ENCODE measurements at places on chromosomes 12 and 14. TPM values are rescaled to one million over a fixed set of nuclear protein-coding genes. Genes with fewer than 3 reads are reported as not detected.

The LUM gene
- polyA plus RNA-seq, result 23.7 TPM

GRCh38 chr12:56998981-56999380 lies 7.4 kb downstream of the ZBTB39 start:
- no peak for DNase-seq

The CLEC4D gene
- 0.55 TPM for polyA plus RNA-seq

DNA sequence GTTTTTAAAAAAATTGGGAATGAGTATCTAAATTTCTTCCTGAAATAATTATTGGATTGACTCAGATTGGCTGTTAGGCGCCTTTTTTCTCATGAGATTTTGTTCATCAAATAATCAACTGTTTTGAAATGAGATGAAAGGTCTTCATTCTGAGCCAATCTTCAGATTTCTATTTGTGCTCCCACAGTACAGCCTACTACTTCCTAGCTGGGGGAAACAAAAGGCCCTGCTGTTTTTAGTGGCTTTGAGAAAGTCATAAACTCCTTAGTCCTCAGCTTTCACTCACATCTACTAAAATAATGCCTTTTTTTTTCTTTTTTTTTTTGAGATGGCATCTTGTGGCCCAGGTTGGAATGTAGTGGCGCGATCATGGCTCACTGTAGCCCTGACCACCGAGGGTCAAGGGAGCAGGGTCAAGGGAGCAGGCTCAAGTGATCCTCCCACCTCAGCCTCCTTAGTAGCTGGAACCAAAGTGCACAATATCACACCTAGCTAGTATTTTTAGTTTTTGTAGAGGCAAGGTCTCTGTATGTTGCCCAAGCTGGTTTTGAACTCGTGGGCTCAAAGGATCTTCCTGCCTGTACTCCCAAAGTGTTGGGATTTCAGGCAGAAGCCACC lies 15.2 kb downstream of the NACA start:
- DNase-seq, result no peak

DNA sequence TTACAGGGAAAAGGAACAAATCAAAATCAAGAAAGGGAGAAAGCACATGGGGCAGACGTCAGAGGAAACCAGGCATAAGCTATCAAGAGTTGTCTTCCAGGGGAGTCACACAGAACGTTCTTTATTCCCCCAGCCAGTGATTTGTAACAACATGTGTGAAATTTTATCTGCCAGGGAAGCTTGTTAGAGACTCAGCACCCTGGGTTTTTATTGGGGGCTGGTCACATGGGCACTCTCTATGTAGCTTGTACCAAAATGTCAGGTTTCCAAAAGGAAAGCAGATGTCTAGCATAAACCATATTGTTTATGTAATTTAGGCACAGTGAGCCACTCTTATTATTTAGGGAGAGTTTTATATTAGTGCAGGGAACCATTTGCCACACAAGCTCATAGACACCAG lies 440.4 kb upstream of the DCN start:
- no peak for DNase-seq

- no peak for DNase-seq
Observed at GRCh38 chr14:92692822-92693226, 55.6 kb downstream of the LGMN start.

The GCN1 gene
- 52.5 TPM for polyA plus RNA-seq

The RNASE9 gene
- not detected for polyA plus RNA-seq

- DNase-seq, result no peak
Observed at GRCh38 chr12:106291342-106291741, 11.2 kb upstream of the TCP11L2 start.

DNA sequence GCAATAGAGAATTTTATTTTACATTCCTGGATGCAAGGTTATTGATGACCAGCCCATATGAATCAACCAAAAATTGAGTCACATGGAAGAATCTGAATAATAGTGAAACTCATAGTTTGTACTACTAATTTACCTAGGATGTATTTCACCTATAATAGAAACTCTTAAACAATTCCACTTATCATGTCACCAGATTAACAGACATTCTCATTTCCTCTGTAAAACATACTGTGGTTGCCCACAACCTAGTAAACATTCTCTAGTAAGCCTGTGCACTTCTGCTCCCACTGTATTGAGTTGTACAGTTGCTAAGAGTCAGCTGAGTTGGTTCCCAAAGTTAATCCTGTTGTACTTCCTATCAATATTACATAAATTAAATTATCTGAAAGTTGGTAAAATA lies 196.6 kb upstream of the TMTC1 start:
- DNase-seq, result no peak

The TAS2R46 gene
- not detected for polyA plus RNA-seq

DNA sequence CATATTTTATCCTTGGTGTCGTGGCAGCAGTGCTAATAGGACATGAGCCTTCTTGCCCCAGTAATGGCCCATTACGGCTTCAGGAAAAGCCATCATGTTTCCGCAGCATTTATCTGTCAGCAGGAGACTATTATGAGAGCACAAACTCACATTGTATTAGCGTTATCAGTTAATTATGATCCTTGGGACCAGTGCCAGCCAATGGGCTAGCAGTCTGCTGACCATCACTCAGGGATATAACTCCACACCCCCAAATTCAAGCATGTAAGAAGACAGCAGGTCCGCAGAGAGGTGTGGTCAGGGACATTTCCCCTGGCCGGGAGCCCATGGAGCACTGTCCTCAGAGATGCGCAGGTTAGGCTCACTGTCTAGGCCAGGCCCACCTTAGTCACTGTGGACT lies 4.9 kb upstream of the ESRRB start:
- DNase-seq, result no peak

- DNase-seq, result no peak
Observed at GRCh38 chr12:92403210-92404175, 257.8 kb upstream of the BTG1 start.

The DNAJC22 gene
- 19.6 TPM for polyA plus RNA-seq

- peak; percentile 95 for DNase-seq
Observed at GRCh38 chr12:121626087-121626852, at the start of gene ORAI1. Gene ORAI1 (plus strand): TSS chr12:121626530.

DNA sequence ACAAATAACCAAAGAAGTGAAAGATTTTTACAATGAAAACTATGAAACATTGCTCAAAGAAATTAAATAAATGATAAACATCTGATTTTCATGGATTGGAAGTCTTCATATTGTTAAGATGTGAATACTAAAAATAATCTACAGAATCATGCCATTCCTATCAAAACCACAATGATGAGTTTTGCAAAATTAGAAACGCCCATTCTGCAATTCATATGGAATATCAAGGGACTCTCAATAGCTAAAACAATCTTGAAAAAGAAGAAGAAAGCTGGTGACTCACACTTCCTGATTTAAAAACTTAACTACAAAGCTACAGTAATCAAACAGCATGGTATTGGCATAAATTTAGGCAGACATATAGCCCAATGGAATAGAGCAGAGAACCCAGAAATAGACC lies 40.2 kb upstream of the CCT2 start:
- no peak for DNase-seq

- no peak for DNase-seq
Observed at GRCh38 chr12:94020335-94020734, 128.0 kb upstream of the PLXNC1 start.

DNA sequence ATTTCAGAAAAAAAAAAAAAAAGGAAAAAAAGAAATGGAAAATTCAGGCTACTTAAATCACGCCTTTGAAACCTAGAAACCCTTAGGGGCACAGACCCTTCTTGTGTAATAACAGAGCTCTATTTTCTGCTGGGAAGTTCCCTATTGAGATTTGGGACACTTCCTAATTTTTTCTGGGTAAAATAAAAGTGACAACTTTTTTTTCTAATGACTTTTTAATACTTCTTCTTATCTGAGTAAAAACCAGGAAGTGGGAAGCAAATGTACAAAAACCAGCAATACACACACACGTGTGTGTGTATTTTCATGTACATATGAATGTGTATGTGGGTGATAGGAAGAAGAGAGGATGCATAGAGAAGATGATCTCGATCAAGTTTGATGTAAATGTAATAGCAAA lies 35.8 kb downstream of the ETV6 start:
- no peak for DNase-seq

The GZMB gene
- polyA plus RNA-seq, result 0.79 TPM

DNA sequence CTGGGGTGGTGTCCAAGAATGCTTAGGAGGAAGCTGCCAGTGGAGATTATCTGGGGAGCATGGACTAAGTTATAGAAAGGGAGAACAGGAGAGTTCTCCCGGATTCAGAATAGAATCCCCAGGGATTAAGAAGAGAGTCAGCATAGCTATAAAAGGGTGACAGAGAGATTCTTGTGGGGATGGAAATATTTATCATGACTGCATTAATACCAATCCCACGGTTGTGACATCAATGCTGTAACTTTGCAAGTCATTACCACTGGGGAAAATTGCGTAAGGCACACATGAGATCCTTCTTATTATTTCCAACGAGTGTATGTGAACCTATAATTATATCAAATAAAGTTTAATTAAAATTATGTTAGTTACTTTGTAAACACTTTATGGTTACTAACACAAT lies 447.9 kb upstream of the TMEM132C start:
- no peak for DNase-seq

The MDM2 gene
- polyA plus RNA-seq, result 54.9 TPM

The ITGA7 gene
- polyA plus RNA-seq, result 22.3 TPM

- no peak for DNase-seq
Observed at GRCh38 chr14:93703941-93704340, 84.3 kb downstream of the PRIMA1 start.

The RAN gene
- polyA plus RNA-seq, result 680 TPM

- DNase-seq, result no peak
Observed at GRCh38 chr12:30830751-30831150, 76.0 kb upstream of the CAPRIN2 start.

The ATP2B1 gene
- polyA plus RNA-seq, result 123 TPM

The CCDC197 gene
- polyA plus RNA-seq, result not detected

The POLE2 gene
- 15.9 TPM for polyA plus RNA-seq

DNA sequence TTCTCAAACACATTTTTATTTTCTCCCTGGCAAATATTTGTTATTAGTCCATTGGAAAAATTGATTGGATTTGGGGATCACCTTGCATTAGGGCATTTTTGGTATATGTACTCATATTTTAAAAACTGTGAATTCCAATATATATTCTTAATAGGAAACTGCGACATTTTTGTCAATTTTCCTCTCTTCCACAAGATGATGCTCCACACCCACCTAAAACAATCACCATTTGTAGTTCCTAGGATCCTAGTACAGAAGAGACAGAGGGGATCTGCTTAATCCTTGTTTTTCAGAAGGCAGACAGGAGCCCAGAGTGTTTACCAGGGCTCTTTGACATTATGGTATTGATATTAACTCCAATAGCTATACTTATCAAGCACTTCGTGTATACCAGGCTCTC lies 22.8 kb upstream of the OASL start:
- no peak for DNase-seq

The KRT71 gene
- not detected for polyA plus RNA-seq

DNA sequence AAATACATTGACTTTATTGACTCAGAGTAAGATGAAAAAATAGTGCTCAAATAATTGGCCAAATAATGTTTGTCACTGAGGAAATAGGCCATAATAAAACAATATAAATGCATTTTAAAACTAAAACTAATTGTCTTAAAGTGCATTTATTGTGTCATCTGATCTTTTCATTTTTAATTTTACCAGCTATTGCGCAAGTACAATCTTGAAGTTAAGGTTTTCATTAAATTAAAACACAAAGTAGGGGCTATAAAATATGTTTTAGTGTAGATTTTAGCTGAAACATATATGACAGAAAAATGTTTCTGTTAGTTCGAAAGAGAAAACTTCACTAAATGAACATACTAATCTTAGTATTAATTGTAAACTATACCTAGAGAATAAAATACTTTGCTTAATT lies 832.8 kb downstream of the FSCB start:
- no peak for DNase-seq

DNA sequence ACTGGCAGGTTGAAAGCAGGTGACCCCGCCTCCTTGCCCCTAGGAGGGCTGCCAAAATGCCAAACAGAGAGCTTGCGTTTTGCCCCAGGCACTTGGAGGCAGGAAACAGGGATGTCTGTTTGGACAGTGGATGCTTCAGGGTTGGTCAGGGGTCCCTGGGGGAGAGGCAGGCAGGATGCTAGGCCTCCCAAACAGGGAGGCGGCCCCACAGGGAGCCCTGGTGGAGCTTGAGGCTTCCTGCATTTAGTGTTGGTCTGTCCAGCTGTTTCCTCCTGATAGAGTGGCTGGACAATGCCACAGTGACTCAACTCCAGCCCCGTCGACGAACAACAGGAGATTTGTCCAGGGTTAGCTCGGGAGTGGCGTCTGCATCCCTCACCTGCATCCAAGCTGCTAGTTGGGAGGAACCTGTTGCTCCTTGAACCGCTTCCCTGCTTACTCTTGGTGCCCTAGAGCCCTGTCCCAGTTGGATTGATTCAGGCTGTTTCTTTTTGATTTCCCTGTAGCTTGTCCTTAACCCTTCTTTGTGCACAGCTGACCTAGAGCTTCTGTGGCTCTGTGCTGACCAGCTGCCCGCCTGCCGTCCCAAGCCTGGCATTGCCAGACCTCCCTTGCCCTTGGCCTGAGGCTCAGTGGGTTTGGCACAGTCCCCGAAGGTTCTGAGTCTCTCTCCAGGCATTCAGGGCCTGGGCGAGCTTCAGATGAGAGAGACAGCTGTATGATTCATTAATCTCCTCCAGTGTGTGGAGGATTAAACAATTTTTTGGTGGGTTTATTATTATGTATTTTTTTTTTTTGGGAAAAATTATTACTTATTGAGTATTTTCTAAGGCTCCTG lies 45.9 kb downstream of the TSPAN9 start:
- no peak for DNase-seq

DNA sequence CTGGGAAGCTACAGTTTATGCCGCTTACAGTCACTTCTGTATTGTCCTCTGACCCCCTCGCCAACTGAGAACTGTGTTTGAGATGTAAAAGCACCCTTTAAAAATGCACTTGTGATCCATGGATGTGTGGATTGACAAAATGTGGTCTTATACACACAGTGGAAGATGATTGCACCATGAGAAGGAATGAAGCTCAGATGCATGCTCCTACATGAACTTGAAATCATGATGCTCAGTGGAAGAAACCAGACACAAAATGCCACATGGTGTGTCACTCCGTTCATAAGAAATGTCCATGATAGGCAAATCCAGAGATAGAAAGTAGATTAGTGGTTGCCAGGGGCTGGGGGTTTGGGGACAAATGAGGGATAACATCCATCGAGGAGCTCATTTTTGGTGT lies 58.0 kb downstream of the PITPNM2 start:
- no peak for DNase-seq

DNA sequence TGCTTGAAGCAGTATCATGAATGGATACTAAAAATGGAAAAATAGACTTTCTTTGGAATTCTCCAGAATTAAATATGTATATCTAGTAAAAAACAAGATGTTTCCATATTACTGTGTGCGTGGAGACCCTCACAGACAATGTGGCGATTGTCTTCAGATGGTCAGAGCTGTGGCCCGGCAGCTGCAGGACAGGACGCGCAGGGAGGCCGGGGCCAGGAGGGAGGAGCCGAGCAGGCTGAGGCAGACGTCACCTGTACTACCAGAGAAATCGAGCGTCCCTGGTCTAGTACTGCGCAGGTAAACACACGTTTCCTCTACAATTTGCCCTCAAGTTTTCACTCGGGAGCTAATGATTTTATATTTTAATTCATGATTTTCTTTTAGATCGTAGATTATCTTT lies 22.8 kb downstream of the DDX51 start:
- no peak for DNase-seq

DNA sequence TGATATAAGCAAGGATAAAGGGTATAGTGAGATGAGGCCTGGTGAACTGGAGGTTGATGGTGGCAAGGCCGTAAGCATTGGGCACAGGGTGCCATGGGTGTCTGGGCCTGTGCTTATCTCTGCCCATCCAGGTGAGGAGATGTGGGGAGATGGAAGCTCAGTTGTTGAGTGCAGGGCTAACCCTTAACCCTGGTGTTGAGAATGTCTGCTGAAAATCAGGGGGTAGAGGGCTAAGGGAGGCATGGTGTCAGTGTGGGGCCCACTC lies 86.1 kb downstream of the SYNE2 start:
- DNase-seq, result no peak

The CRIP2 gene
- polyA plus RNA-seq, result 120 TPM

Measured in right renal cortex interstitium (tissue), 3 donors.